ENCODE measurements at places on chromosomes 2 and 18.

GRCh38 chr2:233831861-233832260 is 22.5 kb downstream of the HJURP start:
- DNase-seq = no peak

DNA sequence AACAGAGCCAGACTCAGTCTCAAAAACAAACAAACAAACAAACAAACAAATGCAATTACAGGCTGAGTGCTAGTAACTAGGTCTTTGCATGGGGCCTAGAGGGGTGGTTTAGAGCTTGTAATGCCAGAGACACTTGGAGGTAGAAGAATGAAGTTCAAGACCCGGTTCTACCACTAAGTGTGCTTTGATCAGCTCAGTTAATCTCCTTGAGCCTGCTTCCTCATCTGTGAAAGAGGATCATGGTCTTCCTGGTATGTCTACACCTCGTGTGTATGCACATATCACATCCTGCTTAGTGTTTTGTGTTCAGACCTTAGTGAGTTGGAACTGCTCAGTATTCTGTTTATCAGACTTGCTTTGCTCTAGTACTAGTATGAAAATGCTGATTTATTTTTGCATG is 4.8 kb upstream of the ATP6V1C2 start:
- DNase-seq = no peak

DNA sequence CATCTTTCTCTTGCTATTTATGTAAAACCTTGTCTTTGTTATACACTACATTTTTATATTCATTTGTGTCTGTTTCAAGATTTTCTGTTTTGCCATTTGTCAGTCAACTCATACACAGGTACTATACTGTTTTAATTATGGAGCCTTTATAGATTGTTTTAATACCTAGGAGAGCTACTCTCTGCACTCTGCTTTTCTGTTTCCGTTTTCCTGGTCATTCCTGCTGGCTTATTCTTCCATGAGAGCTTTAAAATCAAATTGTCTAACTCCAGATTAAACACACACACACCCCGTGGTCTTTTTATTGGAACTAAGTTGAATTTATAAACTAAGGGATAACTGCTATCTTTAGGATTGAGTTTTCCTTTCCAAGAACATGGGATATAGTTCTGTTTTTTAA is 161.2 kb downstream of the RTN4 start:
- DNase-seq = no peak

GRCh38 chr2:10073706-10074105 is 6.5 kb downstream of the CYS1 start:
- no peak for DNase-seq

DNA sequence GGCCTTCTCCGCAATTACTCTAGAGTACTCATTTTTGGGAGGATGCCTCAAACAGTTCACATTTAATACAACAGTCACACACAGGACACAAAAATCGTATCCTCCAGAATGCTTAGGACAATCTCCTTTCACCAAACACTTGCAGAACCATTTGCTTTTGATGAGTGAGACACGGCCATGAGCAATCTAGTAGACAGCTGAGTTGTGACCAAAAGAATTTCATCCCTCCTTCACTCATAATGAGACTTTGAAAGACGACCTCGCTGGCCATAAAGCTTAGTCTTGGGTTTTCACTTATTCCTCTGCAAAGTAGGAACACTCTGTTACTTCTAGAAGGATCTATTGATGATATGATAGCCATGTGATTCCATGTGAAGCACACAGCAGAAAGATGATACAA is 87.5 kb upstream of the SLC35G4 start:
- DNase-seq = no peak

DNA sequence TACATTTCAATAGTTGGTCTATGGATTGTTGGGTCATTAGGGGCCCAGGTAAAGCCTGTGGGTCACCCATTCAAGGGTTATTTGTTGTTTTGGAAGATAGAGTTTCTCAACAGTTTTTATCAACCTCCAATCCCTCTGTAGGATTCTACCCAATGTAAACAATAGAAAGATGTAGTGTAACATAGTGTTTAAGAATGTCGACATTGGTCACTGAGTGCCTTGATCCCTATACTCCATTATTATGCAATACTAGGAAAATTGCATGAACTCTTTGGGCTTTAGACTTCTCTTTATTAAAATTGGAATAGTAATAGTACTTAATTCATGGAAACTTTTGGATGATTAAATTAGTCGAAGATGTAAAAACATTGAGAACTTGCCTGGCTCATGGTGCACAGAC is 292.1 kb downstream of the GPD2 start:
- no peak for DNase-seq

DNA sequence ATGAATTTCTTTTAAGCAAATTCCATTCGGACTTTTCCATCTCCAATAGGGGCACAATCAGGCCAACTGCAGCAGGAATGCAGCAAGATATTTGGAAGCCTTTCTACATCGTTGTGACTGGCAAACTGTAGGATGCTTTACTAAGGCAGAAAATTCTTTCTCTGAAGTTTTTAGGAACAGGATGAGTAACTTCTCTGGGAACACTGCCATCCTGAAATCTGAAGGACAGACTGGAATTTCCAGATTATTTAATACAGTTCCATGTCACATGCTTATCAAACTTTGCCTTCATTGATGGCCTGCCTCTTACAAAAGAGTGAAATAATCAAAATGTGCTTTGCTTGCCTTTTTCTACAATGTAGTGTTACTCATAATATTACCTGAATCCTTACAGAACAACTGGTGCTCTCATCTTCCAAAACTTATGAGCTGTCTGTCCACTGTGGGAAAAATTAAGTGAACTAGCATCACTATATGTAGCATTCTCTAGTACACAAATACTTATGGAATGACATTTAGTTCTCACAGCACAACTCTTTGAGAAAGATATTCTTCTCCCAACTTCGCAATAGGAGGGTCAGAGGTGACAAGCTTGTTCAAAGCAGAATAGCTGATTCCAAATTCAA is 32.0 kb upstream of the MAP2 start:
- no peak for DNase-seq

DNA sequence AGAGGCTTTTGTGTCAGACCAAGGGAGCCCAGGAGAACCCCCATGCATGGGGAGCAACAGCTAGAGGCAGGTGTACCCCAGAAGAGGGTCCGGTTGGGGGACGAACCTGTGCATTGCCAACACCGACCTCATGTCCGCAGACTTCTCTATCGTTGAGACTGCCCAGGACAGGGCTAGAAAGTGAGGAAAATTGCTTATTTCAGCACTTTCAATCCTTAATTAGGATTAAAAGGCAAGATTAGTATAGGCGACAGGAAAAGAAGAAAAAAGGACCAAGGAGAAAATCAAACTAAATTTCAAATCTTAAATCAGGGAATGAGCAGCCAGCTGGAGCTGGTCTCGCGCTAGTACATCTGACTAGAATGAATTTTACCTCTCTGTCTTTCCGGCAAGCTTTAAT is 438.9 kb upstream of the SOX11 start:
- no peak for DNase-seq

GRCh38 chr2:214130114-214130513 is 280.7 kb upstream of the VWC2L start:
- no peak for DNase-seq

GRCh38 chr18:34098109-34098508 is 126.6 kb downstream of the NOL4 start:
- DNase-seq = no peak

- no peak for DNase-seq
Observed at GRCh38 chr2:181662287-181662686, 5.4 kb upstream of the CERKL start.

DNA sequence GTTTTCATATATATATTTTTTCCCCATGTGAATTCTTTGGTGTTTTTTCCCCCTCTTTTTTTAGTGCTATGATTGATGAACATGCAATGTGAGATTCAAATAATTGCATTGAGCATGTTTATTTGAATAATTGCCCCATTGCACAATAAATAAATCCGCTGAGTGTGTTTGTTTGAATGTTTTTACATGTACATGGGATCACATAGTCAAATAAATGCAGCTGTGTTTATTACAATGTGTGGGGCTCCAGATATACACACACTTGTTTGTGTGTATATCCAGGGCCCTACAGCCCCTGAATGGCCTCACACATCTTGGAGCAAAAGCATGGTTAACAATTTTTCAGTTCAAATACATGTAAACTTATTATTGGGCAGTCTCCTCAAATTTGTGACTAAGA is 134.5 kb downstream of the ZEB2 start:
- DNase-seq = no peak

GRCh38 chr2:69242651-69243051 is 144.4 kb downstream of the GFPT1 start:
- DNase-seq = no peak

DNA sequence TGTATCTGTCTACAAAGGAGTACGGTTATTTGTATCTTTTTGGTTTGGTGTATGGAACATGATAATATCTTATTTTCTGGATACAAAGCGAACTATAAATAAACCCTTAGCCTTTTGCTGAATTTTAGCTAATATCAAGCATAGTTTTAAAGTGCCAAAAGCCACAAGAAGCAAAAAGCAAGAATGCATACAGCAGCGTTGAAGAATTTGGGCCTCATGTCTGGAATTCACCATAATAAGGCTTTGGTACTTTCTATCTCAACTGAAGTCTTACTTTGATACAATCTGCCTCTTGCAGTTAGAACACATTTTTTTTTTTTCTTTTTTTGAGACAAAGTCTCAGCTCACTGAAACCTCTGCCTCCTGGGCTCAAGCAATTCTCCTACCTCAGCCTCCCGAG is 151.5 kb downstream of the ERBB4 start:
- no peak for DNase-seq

DNA sequence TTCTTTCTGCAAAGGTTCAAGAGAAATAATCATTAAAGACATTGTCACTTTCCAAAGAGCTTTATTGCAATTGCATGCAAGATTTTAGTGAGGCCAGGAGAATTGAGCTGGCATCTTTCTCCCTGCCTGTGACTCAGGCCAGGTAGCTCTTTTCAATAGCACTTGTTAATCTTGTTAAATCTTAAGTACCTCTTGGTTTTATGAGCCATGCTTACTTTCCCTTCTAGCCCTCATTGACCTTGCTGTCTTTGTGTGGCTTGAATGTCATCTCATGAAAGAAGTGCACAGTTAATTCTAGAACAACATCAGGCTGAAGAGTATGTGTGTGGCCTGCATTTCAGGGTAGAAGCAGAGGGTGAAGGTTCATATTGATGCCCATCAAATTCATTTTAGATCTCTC is 14.8 kb upstream of the LGALSL start:
- DNase-seq = no peak

- DNase-seq = no peak
Observed at GRCh38 chr2:239805043-239805329, 220.2 kb downstream of the NDUFA10 start.

DNA sequence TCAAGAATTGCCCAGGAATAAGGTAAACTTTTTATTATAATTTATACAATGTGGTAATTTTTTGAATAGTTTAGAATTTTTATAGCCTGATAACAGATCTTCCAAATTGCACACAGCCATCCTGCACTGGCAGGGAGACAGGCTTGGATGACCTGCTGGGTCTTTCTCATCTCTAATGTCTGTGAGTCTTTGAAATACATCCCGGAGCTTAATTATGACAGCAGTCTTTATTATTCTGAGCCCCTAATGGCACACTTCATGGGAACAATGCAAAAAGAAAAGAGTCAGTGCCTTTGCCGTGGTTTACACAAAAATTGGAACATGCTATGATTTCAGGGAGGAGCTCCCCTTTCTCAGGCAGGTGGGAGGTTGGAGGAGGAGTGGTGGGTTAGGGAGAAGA is 71.0 kb downstream of the TMEM182 start:
- no peak for DNase-seq

- DNase-seq = no peak
Observed at GRCh38 chr2:239109041-239109927, 261.4 kb downstream of the TWIST2 start.

DNA sequence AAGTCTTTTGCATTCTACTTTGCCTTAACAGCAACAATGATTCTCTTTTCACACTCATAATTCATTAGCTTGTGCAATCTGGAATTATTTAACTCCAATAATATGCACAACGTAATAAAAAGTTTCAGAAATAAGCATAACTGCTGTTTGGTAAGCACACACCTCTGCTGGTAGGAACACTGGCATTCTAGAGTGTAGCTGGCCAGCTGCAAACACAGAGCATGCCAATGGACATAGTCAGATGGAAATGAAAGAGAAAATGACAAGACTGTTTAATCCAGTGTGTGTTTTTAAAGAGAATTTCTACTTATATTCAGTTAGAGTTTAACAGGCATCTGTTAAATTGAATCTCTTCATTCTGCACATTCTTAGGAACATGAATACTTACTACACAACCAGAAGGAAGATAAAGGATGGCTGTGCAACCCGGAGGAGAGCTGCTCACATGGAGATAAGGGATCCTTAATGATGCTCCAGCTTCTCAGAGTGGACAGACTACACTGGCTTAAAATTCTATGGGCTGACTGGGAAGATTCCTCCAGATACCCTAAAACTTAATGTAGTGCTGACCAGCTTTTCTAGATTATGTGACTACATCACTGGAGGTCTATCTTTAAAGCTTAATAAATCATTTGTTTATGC is 94.6 kb upstream of the CHAC2 start:
- DNase-seq = no peak

DNA sequence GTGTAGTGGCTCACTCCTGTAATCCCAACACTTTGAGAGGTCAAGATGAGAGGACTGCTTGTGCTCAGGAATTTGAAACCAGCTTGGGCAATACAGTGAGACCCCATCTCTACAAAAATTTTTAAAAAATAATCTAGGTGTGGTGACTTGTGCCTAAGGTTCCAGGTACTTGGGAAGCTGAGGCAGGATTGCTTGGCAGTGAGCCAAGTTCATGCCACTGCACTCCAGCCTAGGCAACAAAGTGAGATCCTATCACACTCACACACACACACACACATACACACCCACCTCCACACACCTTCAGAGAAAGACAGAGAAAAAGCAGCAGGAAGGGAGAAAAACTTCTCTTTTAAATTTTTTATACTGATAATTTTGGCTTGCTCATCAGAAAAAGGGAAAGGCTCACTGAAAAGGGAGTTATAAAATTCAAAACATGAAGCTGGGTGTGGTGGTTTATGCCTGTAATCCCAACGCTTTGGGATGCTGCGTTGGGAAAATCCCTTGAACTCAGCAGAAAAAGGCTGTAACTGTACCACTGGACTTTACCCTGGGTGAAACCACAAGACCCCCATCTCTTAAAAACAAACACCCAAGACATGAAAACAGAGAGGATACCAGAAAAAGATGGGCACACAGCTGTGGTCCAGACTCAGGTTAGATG is 25.7 kb downstream of the FAM168B start:
- no peak for DNase-seq

DNA sequence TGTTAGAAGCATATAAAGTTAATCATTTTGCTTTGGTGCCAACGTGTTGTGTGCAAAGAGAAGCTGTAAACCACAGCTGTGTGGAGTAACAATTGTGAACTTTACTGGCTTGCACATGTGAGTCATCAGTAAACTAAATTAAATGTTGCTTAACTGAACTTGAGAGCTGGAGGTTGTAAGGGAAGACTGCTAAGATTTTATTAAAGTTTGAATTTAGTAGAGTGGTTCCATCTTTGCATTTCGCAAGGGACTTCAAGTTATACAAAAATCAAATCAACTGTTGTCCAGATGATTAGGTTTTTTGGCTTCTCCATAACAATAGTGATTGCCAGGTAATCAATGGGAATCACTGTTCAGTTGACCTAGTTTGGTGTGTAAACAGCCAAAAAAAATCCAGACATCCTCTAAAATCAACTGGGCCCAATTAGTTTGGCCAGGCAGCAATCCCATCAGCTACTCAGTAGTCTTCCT is 247.4 kb downstream of the MYO3B start:
- DNase-seq = no peak

GRCh38 chr2:114472246-114472645 is 29.8 kb downstream of the DPP10 start:
- no peak for DNase-seq

Data from stimulated activated CD8-positive, alpha-beta memory T cell treated with anti-CD3 and anti-CD28 coated beads, Interleukin-7, amount 100 ng/mL, for 4 hours (primary cell).